ENCODE measurements at places on chromosomes 13 and 19.

GRCh38 chr19:14411161-14411937 is 7.8 kb downstream of the DDX39A start:
- DNase-seq: no peak

DNA sequence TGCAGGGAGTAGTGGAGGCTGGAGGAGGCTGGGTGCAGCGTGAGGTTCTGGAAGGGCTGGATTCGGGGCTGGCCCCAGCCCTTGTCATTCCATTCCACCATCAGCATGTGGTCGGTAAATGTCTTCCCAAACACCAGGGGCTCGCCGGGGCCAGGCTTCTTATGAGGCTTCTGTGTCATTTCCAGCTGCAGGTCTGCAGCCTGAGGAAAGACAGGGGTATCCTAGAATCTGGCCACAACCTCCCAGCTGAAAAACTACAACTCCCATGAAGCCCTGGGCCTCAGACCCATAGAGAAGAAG is 4.4 kb downstream of the BCAT2 start:
- DNase-seq: no peak

DNA sequence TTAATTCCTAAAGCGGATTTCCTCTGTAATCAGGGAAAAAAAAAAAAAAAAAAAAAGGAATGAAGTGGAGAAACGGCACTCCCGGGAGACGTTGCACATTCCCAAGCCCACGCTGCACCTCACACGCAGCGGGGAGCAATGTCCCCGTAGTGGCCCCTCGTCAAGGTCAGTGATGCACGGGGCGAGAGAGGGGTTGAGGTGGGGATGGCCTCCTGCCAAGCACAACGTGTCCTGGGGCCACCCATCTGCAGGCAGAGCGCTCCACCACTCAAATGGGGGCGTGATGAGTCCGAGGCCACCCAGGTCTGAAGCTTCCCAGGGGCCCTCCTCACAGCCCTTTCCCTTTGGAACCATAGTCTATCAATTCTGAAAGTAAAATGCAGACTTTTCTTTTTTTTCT is 15.1 kb downstream of the PLK5 start:
- DNase-seq: no peak

DNA sequence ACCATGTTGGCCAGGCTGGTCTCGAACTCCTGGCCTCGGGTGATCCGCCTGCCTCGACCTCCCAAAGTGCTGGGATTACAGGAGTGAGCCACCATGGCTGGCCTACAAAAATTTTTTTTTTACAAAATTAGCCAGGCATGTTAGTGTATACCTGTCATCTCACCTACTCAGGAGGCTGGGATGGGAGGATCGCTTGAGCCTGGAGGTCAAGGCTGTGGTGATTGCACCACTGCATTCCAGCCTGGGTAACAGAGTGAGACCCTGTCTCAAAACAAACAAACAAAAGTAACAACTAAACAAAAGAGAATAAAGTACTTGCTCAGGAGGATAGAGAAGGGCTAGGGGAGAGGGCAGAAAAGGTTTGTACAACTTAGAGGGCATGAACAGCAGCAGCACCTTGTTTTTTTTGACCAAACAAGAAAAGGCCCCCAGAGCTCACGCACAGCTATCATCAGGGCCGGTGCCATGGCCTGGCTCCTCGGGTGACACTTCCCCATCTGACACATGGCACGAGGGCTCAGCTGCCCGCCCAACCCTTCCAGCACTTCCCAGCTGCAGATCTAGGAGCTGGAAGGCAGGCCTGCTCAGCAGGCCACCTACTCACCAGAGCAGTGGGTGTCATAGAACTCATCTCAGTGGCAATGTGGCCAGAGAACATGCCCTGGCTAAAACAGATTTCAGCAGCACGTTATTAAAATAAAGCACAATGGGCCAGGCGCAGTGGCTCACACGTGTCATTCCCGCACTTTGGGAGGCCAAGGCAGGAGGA is 8.6 kb upstream of the SLC7A9 start:
- no peak for DNase-seq

DNA sequence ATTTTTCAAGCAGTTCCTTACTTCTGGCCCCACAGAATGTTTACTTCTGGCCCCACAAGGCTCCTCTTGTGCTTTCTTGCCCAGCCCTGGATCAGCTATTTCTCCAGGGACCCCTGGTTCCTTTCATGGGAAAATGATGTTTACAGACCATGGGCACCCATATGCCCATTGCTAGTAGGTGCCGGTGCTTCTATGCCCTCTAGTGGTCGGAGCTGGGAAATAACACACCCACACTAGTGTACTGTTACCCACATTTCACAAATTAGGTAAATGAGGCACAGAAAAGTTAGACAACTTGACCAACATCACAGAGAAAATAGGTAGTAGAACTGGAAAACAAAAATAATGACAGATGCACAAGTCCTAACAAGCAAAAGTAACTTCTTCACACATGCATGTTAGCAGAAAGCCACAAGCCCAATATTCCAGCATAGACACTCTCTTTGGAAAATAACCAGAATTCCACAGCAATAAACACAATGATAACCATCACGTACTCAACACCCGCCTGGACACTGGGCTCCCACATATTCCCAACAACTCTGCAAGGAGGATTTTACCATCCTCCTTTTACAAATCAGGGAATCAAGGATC is 1.3 kb upstream of the CEACAM6 start:
- DNase-seq: peak; percentile 71

DNA sequence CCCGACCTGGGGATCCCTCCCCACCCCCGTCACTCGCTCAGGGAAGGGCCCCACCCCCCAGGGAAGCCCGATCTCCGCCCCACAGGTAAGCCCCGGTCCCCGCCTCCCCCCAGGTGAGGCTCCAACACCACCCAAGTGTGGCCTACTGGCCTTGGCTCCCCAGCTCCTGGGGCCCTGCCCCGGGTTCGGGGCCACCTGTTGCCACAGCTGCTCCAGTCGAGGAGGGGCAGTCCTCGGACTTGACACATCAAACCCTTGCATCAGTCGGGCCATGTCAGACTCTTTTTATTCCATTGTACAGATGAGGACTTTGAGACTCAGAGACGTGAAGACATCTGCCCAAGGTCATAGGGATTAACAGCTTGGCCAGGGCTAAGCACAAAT is 512 bp downstream of the CC2D1A start:
- no peak for DNase-seq

- DNase-seq: no peak
Measured at GRCh38 chr19:45920458-45920857, 5.9 kb upstream of the NANOS2 start.

GRCh38 chr13:20171364-20171763 is 10.5 kb upstream of the GJA3 start:
- DNase-seq: no peak

DNA sequence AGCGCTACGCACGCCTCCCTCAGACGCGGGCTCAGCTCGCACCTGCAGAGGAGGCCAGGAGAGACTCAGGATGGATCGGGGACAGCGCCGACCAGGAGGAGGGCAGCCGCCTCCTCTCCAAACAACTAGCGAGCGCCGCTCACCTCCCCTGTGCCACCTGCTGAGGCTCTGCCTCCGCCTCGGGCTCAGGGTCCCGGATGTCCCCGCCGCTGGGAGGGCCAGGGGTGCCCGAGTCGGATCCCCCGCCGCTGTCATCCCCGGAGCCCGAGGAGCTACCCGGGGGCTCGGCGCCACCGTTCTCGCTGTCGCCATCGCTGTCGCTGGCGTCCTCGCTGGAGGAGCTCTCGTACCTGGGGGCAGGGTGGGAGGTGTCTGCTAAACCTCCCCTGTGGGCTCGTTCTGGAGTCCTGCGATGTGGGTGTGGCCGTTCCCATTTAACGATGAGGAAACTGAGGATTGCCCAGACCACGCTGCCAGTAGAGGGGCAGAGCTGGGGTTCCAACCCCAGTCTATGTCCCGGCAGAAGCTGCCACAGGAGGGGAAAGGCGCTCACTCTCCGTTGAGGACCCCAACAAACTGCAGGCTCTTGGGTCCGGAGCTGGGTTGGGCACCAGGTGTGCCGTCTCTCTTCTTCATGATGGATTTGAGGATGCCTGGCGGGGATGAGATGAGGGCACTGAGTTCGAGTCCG is 9.2 kb downstream of the KANK3 start:
- DNase-seq: no peak

DNA sequence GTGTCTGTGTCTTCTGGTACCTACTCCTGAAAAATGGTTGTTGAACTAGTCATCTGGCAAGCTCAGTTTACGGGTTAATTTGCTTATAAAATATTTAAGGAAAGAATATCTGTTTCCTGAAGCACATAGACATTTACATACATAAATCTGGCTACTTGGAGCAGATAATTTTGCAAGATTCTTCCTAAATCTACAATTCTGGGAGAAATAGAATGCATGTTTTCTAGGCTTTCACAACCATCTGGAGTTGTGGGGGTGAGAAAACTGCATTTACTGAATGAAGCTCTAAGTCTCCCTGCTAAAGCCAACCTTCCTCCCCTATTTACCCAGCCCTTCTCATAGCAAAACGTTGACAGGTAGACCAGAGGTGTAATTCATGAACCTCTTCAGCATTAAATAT is 393.7 kb upstream of the ARGLU1 start:
- no peak for DNase-seq

DNA sequence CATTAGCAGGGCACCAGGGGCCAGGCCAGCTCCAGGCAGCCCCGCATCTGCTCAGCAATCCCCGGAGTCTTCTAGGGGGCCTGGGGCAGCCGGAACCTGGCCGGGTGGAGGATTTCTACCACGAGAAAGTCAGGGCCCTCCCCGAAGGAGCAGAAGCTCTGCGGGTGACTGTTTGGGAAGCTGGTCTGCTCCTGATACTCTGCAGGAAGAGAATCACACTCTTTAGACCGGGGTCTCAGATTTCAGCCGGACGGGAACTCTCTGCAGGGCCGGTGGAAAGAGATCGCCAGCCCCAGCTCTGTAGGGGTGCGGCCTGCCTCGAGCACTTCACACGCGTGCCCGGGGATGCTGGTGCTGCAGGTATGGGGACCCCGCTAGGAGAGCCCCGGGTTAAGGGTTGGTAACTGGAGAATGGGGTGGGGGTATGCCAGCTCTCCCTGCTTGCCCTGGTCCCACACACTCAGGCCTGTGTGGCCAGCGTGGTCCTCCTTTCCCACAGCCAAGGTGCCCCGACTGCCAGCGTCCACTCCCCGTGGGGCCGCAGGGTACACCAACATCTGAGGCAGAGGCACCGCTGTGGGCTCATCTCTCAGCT is 20.1 kb downstream of the RASA3 start:
- no peak for DNase-seq

GRCh38 chr13:19864024-19864745 is 736 bp upstream of the ZMYM5 start:
- peak; percentile 55 for DNase-seq

DNA sequence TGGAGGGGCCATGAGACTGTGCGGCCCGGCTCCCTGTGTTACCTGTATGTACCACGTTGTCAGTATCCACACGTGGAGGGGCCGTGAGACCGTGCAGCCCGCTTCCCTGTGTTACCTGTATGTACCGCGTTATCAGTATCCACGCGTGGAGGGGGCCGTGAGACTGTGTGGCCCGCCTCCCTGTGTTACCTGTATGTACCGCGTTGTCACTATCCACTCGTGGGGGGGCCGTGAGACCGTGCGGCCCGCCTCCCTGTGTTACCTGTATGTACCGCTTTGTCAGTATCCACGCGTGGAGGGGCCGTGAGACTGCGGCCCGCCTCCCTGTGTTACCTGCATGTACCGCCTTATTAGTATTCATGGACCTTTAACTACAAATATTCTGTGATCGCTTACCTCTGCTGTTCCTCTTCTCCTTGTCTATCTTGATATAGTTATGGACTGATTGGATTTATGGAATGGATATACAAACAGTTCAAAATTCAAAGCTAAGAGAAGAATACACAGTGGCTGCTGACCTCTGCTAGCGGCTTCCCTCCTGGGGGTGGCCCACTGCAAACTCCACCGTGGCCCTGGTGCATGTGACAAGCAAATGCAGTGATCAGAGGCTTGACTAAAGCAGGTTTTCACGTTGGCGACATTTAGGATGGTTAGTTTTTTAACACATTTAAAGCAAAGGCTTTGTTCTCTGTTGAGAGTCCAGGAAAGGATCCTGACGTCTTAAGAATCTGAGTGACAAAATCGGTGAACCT is 38.7 kb downstream of the ATP11A start:
- no peak for DNase-seq

Data from activated CD4-positive, alpha-beta T cell treated with anti-CD3 and anti-CD28 coated beads, Interleukin-2, Interleukin-4, amounts not matched to agents 100 ng/mL and 50 ng/mL, durations not matched to agents 16 hours and 8 hours (primary cell).